ENCODE measurements at places on chromosomes 6 and 20.
A peak's percentile ranks its signal among the peaks of the same experiment; 100 is the strongest.

DNA sequence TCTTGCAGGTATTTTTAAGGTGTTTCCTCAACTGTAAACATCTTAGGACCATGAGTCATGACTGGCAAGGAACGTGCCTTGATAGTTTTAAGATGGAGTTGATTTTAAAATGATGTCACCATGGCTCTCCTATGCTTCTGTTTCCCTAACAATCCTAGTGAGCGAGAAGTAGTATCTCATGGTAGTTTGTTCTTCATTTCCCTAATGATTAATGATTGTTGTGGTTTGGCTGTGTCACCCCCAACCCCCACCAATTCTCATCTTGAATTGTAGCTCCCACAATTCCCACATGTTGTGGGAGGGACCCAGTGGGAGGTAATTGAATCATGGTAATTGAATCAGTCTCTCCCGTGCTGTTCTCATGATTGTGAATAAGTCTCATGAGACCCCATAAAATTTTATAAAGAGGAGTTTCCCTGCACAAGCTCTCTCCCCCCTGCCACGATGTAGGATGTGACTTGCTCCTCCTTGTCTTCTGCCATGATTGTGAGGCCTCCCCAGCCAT is 16.8 kb upstream of the BNIP5 start:
- DNase-seq, result no peak

DNA sequence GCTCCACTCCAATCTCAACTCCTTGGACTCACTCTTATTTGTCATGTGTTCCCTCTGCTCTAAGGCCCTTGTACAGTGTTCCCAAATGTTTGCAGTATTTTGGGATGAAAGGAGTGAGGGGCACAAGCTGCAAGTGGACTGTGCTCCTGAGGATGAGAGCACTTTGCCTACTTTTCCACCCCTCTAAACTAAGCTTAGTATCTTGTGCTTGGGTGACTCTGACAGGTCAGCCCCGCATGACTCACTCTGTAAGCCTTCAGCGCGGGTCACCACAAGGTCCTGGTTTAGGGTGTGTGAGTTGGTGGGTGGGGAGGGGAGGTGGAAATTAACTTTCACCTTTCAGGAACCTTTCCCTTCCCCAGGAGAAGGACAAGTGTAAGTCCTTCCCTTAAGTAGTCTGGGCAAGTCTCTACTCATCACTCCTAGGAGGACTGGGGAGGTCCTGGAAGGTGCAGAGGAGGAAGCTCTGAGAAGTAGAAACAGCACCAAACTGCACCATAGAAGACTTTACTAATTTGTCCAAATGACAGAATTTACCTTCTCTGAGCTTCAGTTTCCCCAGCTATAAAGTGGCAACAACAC is 68.8 kb upstream of the EPB41L1 start:
- peak; percentile 82 for DNase-seq

- no peak for DNase-seq
Measured at GRCh38 chr6:157143171-157143889, 180.0 kb downstream of the TMEM242 start.

DNA sequence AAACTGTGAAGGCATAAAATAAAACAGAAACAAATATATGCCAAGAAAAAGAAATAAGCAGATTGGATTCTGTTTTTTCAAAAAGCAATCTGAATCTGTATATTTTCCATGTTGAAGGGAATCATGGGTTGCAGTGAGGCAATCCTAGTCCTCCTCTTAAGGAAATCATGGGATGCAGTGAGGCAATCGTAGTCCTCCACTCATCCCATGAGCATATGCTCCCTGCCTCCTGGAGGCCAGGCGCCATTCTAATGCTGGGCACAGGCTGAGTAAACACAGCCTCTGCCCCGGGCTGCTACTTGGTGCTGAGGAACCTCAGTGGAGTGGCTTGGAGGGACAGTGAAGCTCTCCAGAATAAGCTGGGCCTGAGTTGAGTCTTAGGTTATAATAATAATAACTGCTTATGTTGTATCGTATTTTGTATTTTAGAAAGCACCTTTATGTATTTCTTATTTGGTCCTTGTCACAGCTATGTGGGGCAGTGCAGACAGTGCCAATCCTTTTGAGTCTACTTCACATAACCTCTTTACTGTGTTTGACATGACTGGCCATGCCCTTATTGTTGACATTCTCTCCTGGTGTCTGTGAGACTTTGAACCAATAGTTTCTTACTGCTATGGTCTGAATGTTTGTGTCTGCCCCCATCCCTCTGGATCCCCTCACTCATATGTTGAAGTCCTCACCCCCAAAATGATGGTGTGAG is 56.6 kb upstream of the CITED2 start:
- DNase-seq, result no peak

GRCh38 chr6:6713657-6714056 is 125.1 kb downstream of the LY86 start:
- DNase-seq, result no peak

GRCh38 chr6:1482381-1483166 is 93.2 kb downstream of the FOXF2 start:
- no peak for DNase-seq

- no peak for DNase-seq
Measured at GRCh38 chr6:21900730-21901129, 307.2 kb downstream of the SOX4 start.

DNA sequence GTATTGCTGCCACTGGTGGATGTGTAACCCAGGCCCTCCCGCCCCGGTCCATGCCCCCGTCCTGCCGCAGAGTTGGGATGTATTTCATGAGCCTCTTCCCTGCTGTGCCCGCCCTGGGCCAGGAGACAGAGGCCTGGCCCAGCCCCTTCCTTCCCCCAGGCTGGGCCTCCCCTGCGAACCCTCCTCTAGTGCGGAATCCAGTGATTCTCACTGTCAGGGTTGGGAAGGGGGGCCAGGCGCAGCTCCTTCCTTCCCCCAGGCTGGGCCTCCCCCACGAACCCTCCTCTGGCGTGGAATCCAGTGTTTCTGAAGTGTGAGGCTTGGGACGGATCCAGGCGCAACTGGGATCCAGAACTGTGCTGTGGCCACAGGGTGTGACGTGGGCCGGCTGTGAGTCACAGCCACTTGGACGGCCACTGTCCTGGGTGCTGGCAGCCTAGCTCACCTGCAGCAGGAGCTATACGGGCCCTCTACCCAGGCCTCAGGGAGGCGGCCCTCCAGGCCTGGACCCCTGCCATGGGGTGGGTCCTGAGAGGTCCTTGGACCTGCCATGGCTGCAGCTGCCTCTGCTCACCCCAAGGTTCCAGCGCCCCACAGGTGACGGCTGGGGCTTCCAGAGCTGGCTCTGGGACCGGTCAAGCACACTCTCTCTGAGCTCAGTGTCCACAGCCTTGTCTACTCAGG is 28.3 kb downstream of the COL20A1 start:
- no peak for DNase-seq

DNA sequence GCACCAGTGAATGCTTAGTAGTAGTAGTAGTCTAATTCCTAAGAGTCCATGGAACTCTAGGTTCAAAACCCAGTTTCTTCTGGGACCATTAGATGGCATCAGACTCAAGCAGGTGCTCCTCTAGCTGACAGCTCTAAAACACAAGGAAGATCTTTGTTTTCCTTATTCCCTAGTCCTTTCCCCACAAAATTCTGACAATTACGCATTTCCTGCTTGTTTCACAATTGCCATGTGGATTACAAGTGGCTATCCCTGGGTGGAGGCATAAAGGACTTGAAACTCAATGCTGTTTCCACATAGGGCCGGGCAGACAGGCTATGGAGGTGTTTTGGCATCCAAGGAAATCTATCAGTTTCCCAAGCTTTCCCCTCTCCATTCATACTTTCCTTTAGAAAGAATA is 9.2 kb upstream of the HLA-DOB start:
- peak; percentile 53 for DNase-seq

GRCh38 chr20:58308290-58308679 is 1.2 kb upstream of the RAB22A start:
- no peak for DNase-seq

- DNase-seq, result no peak
Measured at GRCh38 chr20:62655282-62656196, 13.2 kb downstream of the SLCO4A1 start.

GRCh38 chr20:35251613-35251940 is 25.1 kb downstream of the MMP24 start:
- DNase-seq, result no peak

DNA sequence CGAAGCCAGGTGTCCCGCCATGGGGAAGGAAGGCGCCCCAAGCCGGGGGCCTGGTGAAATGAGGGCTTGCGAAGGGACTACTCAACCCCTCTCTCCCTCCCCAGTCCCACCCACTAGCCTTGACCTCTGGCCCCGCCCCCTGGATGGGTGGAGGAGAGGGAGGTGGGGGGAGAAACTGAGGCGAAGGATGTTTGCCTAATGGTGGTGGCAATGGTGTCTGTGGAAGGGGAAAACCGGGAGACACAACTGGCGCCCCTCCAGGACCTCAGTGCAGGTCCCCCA is at the start of gene POU5F1:
POU5F1 (minus strand) TSS at position 83 of the 282 bp plus-strand sequence; CDS start at position 21, 62 bp downstream.
- DNase-seq, result no peak

DNA sequence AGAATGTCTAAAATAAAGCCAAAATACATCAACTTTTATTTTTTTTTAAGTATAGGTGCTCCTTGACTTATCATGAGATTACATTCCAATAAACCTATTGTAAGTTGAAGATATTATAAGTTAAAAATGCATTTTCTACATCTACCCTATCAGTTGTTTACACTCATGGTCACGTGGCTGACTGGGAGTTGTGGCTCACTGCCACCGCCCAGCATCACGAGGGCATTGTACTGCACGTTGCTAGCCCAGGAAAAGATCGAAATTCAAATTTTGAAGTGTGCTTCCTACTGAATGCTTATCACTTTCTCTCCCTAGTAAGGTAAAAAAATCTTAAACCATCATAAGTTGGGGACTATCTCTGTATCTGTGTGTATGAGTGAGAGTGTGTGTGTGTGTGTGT is 126.6 kb upstream of the RIN2 start:
- peak; percentile 36 for DNase-seq

GRCh38 chr20:40563296-40563950 is 125.6 kb downstream of the MAFB start:
- peak; percentile 78 for DNase-seq

DNA sequence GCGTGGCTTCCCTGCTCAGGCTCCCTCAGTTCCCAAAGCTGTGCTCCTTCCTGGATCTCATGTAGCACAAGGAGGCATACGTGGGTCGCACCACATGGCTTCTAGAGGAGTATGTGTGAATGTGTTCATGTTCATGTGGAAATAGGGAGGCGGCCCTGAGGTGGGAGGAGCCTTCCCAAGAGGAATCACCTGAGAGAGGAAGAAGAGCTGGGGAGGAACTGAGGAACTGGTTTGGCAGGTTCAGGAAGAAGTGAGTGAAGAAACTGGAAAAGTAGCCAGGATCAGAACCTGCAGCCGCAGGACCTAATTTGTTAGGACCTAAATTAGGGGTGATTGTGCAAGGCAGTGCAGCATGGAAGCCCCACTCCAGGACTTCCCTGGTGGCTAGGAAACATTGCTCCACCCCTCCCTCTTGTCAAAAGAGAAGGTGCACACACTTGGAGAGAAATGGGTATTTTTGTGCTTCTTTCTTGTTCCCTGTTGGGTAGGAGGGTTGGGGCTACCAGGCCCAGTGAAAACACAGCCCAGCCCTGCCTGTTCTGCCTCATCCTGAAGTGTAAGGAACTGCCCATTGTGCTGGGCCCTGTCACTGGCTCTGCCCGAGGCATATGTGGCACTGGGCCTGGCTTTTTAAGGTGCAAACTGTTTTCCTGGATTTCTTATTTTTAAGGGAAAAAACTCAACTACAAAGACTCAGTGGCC is 20.7 kb downstream of the SYNJ2 start:
- no peak for DNase-seq

DNA sequence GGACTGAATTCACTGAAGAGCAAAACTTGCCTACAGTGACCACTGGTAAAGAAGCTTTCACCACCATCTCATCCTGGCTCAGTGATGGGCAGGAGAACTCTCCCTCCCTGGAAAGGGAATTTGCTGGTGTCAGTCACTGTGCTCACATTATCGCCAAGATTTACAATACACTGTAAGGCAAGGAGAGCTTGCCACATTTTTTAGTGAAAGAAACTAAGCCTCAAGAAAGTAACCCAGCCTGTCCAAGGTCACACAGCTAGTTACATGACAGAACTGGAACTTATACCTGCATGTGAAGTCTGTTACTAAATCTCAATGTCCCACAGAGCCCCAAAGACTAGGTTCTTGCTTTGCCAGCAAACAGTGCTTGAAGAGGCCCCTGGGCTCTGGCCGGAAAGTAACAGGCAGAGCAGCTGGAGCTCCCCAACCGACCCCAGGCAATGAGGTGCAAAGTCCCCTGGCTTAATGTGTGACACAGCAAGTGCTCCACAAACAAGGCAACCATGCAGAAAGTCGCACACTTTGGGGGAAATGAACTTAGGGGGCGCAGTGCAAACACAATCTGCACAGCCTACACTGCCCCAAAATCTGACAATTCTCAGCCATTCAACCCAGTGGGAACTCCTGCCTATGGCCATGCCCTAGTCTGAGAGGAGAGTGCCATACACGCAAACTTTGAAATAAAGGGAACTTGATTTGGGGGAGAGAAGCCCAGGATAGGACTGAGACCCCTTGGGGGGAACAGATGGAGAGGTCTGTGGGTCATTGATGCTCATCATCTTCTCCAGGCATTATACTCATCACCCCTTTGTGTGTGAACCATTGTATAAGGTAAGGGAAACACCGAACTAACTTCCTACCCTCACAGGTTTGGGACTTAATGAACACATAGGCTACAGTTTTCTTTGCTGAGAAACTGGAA is 1.9 kb downstream of the BCL2L1 start:
- DNase-seq, result no peak

DNA sequence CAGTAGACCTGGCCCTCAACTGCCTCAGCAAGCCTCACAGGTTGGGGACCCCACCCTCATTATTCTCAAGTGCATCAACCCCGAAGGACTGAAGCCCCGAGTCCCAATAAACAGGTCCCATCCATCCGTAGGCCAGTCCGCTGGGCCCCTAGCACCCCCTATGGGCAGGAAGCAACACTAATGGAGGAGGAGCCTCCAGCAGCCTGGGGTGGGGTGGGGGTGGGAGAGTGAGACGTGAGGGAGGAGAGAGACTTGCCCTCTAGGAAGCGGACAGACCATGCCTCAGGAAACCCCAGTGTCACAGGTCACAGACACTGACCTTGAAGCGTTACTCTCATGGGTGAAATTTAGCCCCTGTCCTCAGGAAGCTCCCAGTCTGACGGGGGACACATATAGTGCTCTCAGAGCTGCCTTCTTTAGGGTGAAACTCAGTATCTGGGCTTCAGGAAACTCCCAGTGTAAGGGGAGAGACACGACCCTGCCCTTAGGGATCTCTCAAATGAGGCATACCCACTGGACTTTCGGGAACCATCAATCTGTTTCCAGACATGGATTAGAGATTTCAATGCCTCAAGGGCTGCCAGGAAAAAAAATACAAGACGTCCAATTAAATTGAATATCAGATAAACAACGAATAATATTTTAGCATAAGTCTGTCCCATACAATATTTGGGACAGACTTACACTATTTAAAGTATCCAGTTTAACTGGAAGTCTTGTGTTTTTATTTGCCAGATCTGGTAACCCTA is 125.8 kb downstream of the MRPL14 start:
- DNase-seq, result peak; percentile 76

GRCh38 chr6:44415873-44416502 is 28.5 kb downstream of the CDC5L start:
- DNase-seq, result no peak

DNA sequence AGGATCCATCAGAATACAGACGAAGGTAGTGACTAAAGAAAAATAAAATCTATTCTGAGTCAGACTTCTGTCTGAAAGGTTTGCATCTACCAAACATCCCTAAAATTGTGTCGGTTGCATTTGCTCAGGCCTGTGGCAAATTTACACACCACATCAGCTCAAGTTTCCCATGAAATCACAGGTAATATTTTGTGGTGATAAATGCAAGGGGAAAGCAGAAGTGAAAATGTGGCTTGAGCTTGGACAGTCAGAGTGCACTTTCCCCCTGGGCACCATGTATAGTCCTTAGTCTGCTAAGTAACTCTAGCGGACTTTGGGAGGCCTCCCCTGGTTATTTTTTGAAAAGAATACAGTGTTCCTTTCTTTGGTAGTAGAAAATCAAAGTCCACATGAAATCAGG is 159.1 kb downstream of the PKHD1 start:
- DNase-seq, result no peak

All from OCI-M1 (cell line).